ENCODE measurements at places on chromosomes 11 and 22.

DNA sequence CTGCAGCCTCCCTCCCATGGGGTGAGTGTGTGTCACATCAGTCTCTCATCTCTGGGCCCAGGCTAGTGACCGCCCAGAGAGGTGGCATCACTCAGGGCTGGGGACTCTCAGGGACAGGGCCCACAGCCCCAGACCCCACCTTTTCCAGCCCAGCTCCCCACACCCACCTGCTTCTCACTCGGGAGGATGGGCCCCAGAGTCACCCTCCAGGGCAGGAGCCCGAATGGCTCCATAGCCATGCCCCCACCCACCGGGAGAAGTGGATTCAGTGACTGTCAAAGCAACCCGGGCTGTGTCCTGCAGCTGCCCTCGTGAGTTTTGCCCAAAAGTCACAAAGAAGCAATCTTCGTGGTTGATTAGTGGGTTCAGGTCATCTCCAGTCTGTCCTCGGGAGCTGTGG lies 26.0 kb downstream of the PARVG start:
- DNase-seq = no peak

DNA sequence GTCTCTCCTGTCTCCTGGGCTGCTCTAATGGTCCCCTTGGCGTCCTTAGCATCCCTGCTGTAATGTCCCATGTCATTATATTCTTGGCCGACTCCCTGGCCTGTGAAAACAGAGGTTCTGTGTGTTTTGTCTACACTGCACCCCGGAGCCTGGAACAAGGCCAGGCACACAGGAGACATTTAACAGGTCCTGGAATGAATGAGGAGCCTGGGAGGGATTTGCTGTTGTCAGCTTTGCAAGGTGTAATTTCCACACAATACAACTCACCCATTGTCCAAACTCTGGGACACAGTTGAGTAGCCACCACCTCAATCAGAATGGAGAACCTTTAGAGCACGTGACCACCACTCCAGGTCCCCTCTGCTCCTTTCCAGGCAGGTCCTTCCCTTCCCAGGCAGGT lies 14.9 kb upstream of the PDGFB start:
- DNase-seq = no peak

GRCh38 chr22:38930512-38930911 lies 26.9 kb upstream of the APOBEC3A start:
- no peak for DNase-seq

- no peak for DNase-seq
These were observed 18.5 kb downstream of the PLA2G6 start for GRCh38 chr22:38162881-38163843.

GRCh38 chr22:45435544-45436139 lies 22.1 kb downstream of the RIBC2 start:
- DNase-seq = peak; percentile 91

DNA sequence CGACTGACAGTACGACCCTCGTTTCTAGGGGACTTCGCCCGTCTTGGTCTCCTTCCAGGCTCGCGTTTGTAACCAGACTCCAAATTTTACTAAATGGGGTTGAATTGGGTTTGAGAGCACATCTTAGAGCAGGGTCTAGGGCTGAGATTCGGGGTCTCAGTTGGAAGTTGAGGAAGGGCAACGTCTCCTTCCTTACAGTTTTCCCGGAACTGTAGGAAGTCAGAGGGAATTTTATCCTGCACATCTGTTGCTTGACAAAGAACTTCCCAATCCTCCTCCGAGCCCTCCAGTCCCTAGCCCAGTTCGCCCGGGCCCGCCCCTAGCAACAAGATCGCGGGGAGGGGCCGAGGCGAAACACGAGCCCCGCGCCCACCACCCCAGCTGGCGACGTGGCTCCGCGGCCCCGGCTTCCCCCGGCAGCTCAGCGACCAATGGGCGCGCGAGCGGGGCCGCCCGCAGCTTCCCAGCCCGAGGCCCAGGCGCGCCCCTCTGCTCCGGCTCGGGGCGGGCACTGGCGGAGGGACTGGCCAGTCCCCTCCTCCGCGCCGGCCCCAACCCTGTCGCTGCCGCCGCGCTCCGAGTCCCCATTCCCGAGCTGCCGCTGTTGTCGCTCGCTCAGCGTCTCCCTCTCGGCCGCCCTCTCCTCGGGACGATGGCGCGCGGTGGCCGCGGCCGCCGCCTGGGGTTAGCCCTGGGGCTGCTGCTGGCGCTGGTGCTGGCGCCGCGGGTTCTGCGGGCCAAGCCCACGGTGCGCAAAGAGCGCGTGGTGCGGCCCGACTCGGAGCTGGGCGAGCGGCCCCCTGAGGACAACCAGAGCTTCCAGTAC lies at the start of gene RCN1:
RCN1 (plus strand) TSS at position 530 of the 826 bp plus-strand sequence; CDS start at position 653, 123 bp downstream.
- DNase-seq = peak; percentile 95

Data from right hindlimb (tissue), 1 donor.